ENCODE measurements at places on chromosomes 5 and 9.

DNA sequence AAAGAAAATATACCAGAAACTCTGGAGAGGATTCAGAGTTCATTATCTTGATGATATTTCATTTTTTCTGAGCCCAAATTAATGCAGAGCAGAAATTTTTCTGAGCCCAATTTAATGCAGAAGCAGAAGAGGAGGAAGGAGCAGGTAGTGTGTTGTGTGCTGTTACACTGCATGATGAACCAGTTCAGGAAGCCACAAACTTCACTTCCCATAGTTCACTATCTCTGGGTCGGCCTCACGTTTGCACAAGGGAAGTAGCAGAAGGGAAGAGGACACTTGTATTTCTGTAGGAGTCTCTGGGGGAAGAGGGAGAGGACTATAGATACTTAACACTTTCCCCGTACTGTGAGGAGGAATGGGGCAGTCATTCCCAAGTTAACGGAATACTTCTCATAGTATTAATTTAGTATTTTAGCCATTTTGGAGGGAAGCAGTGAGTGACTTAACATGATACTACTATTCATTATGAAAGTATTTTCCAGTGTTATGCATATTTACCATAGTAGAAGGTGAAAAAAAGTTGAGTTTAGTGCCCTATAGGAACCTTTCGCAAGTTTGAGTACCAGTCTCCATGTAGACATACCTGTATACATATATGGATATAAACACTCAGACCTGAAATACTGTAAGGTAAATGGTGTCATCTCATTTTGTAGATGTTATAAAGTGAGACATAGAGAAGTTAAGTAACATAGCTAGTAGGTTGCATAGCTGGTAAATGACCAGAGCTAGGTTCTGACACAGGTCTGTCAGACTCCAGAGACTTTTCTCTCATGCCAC, 30.0 kb downstream of the XPA start:
- DNase-seq = peak; percentile 29

DNA sequence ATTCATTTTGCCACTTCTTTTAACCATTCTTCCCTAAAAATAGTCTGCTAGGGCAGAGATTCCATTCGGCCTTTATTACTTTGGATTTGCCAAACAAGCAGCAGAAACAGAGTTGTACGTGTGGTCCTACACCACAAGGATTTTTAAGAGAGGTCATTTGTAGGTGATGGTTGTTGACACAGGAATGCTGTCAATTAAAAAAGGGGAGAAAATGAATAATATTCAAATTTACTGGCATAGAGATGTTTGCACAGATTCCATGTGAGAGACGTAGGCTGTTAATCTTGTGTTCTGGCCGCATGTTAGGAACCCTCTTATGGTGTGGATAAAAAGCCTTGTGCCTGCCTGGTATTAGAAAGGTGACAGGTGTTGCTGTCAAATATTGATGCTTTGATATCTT, 34.9 kb downstream of the TRIO start:
- no peak for DNase-seq

GRCh38 chr9:23803216-23803615, 22.8 kb downstream of the ELAVL2 start:
- no peak for DNase-seq

DNA sequence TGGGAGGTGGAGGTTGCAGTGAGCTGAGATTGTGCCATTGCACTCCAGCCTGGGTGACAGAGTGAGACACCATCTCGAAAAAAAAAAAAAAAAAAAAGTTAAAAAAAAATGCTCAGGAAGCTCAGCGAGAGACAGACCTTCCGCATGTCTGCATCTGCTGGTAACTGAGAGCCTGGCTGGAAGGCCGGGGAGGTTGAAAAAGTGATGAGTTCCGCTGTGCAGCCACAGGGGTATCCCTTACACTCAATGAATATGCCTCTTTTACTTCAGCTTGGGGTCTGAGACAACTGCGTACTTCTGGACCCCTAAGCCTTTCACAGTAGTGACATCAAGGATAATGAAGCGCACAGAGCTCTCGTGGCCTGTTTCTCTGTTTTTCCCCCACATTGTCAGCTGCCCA, 179.9 kb upstream of the KLF4 start:
- no peak for DNase-seq

DNA sequence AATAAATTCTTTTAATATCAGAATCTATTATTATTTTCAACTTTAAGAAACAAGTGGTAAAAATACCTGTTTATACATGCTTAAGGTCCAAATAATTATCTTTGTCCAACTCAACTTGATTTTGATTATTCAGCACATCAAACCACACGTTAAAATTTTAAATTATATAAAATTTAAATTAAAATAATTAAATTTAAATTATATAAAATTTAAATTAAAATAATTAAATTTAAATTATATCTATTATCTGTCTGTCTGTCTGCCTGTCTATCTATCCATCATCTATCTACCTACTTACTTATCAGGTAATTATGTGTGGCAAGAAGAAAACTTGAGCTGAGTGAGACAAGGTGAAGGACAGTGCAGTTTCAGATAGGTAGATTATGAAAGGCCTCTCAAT, 605.3 kb upstream of the RIOK2 start:
- DNase-seq = no peak
